DMS79 treated with DMSO at 0.1 percent for 48 hours (cell line): ENCODE measurements at places on chromosomes 1 and 21.

DNA sequence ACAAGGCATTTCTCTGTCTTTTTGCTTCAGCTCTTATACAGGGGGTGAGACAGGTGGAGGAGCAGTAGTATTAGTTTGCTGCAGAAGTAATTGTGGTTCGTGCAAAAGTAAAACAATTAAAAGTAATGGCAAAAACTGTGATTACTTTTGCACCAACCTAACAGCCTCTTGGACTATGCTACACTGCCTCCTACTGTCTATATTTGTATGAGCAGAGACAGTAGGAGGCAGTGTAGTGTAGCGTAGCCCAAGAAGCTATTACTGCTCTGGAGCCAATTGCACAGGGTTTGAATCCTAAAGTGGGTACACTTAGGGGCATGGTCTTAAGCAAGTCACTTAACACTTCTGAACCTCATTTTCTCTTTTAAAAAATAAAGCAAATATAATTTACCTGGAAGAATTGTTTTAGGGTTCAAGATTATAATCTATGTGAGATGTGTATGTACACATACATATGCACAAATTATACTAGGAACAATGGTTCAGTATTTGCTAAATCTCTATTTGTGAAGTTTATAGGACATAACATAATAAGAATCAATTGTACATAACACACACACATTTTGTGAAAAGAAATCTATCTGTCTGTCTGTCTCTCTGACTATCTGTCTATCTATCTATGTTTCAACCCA, 103.8 kb downstream of the BRINP3 start:
- DNase-seq: no peak

DNA sequence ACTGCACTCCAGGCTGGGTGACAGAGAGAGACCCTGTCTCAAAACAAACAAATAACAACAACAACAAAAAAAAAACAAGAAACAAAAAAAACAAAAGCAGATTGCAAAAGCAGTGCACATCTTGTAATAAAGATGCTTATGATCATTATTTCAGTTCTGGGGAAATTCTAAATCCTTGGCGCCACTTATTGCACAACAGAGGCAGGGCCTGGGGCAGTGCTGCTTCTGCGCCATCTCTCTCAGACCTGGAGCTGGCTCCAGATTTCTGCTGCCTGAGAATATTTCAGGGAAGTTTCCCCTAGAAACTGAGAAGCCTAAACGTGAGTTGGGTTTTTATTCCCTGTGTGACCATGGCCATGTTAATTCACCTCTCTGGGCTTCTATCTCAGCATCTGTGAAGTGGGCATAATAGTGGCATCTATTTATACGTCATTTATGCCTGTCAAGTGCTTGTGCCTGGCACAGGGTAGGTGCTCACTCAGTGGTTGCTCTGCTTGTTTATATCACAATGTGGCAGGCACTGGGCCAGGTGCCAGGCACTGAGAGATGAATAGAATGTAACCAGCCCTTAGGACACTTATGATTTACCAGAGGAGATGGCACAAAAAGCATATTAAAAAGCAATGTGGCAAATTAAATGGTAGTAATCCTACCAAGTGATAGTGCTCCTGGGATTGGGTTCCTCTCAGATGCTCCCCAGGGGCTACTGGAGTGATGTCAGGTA, 67.9 kb downstream of the MDM4 start:
- peak; percentile 72 for DNase-seq

GRCh38 chr1:212313616-212314015, 28.4 kb downstream of the PPP2R5A start:
- no peak for DNase-seq

- DNase-seq: peak; percentile 70
These were observed 28.3 kb downstream of the DEGS1 start for GRCh38 chr1:224211206-224211962.

DNA sequence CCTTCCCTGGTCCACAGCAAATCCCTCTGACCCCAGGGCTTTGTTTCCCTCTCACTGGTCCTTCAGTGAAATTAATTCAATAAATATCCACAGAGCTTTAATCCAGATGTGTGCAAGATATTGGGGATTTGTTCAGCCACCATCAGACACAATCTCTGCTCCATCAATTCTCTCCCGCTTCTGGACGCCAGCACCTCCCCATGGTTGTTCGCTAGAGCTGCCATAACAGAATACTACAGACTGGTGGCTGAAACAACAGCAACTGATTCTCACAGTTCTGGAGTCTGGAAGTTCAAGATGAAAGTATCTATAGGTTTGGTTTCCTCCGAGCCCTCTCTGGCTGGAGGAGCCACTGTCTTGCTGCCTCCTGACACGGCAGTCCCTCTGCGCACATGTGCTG, 303.9 kb downstream of the SMYD3 start:
- DNase-seq: no peak

DNA sequence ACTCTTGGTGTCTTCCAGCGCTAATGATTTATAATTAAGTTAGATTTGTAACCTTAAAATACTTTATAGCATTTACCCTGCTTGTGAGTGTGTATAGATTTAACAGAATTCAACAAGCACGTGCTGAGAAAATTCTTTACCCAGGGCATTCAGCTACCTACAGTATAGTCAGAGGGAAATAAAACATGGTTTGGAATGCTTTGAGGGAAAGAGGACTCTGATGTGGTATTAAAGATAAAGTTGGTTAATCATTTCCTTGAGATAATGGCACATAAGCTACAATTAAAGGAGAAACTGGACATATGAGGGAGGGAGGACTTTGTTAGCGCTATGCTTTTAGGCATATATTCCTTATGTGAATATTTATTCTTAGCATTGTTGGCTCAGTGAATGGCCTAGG, 26.4 kb upstream of the IL12RB2 start:
- DNase-seq: no peak

- DNase-seq: no peak
These were observed 70.5 kb downstream of the MRPL39 start for GRCh38 chr21:25536752-25537151.

DNA sequence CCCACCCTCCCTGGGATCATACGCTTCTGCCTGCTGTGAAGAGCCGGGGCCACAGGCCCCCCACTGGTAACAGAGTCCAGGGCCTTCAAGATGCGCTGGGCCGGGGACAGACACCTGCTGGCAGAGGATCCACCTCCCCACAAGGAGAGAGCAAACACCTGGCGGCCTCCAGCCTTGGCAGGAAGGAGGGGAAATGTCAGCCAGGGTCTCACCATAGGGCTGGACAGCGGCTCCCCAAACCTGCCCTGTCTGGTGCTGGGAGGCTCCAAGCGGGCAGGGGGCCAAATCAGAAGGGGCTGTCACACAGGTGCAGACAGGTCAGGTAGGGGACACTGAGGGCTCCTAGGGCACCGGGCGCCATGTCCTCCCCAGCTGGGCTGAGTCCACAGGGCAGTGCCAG, 58.9 kb downstream of the KCNAB2 start:
- peak; percentile 34 for DNase-seq

DNA sequence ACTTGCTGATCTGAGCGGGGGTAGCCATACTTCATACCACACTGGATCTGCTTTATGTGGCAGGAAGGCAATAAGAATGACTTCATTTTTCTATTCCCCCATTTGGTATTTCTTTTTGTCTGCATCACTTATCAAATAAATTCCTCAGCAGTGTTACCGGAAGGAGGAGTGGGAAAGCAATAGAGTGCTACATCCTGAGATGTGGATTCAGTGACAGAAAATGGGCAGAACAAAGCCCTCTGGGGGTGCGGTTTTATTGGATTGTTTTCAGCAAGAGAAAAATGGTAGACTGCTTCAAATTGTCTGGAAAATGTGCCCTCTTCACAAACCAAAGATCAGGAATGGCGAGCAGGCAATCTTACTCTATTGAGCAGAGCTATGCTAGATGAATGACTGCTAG, 751.9 kb upstream of the NEGR1 start:
- DNase-seq: no peak

DNA sequence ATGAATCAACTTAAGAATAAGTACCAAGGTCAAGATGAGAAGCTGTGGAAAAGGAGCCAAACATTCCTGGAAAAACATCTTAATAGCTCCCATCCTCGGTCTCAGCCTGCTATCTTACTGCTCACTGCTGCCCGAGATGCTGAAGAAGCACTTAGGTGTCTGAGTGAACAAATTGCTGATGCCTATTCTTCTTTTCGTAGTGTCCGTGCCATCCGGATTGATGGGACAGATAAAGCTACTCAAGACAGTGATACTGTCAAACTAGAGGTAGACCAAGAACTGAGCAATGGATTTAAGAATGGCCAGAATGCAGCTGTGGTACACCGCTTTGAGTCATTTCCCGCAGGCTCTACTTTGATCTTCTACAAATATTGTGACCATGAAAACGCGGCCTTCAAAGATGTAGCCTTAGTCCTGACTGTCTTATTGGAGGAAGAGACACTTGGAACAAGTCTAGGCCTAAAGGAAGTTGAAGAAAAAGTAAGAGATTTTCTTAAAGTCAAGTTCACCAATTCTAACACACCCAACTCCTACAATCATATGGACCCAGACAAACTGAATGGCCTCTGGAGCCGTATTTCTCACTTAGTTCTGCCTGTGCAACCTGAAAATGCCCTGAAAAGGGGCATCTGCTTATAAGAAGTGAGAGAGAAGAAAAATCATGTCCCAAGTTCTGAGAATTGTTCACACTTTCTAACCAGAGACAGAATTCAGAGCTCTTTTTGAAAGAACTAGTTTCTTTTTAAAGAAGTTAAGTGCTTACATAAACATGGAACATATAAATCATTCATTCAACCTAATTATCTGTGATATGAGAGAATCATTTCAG, 35.7 kb downstream of the TOR1AIP1 start:
- DNase-seq: no peak

- no peak for DNase-seq
These were observed 76.8 kb upstream of the DNAJC6 start for GRCh38 chr1:65232461-65232990.

DNA sequence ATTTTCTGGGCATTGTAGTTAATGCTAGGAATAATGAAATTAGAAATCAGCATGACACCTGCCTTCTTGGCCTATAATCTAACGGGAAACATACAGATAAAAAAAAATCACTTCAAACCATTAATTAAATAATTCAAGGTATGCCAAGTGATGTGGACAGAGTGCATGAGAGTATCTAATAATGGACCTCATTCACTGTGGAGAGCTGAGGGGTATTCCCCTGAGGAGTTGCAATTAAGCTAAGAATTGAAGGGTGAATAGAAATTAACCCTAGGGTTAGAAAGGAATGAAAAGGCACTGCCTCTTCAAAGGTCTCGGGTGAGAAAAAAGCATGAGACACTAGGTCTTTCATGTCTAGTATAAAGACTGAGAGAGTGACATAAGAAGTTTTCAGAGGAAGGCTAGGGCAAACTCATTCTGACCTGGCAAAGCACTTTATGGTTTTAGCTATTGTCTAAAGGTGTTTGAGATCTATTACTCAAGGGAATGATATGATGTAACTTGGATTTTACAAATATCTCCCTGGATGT, 466.1 kb downstream of the KCNT2 start:
- DNase-seq: no peak

DNA sequence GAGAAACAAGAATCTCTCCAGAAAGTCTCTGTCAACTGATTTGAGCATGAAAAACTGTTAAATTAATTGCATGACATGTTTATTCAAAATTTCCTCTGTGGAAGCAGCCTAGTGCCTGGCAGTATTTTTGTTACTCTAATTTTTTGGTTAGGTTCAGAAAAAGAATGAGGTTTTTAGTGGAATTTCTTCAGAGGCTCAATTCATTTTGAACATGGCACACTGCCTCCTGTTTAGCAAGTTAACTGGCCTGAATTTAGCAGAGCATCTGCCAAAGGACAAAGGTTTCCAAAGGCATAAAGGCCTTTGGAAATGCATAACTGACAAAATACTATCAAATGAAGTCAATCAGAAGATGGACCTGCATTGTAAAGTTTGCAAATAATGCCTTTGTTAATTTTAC, 1326.5 kb downstream of the PLA2G4A start:
- no peak for DNase-seq

GRCh38 chr1:160363010-160363409, 3.9 kb upstream of the NHLH1 start:
- DNase-seq: no peak

DNA sequence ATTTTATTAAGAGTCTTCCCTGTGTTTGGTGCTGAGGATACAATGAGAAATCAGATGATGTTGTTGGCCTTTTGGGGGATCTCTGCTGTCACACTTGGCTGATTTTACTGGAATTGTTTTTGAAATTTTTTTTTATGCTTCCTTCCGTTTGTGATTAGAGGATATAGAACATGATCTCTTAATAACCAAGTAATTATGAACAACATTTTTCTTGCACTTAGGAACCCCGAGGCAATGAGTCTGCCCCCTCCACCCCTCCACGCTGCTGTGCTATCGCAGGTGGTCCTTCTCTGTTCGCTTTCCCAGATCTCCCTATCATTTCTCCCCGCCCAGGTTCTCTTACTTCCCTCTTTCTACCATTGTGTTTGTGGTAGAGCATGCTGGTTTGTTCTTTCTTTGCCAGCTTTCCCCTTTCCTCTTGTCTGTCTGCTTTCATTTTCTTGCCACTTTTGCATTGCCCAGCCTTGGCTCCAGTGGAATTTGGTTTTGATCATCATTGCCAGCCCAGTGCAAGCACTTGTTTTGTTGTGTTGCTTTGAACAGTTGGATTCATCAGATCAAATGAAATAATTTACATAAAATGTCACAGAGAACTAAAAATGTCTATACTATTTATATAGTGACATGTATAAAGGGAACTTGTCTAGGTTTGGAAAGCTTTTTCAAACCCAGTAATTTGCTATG, 73.1 kb upstream of the SCCPDH start:
- no peak for DNase-seq

GRCh38 chr1:242534753-242535152, 10.3 kb upstream of the PLD5 start:
- no peak for DNase-seq
